ENCODE measurements at places on chromosomes 2 and 18.

- DNase-seq, result peak; percentile 98
Measured at GRCh38 chr18:62522504-62523254, at the start of gene ZCCHC2. ZCCHC2 (plus strand) TSS chr18:62523025; CDS start chr18:62523425, 400 bp downstream.

DNA sequence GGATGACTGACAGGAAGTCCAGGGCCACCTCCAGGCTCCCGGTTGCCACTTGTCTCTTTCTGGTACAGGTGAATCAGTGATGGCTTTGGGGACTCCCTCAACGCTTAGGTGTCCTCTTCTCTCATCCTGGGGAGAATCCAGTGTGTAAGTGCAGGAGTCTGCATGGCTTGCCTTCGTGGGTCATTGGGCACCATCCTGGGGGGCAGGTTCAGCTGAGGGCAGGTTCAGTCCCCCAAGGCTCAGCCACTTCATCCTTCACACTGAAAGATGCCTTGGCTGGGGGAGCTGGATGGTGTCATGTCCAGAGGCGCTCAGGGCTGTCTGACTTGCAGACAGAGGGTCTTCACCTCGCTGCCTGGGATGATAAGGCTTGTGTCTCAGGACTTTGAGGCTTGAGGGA lies 29.2 kb downstream of the SH3RF3 start:
- no peak for DNase-seq

DNA sequence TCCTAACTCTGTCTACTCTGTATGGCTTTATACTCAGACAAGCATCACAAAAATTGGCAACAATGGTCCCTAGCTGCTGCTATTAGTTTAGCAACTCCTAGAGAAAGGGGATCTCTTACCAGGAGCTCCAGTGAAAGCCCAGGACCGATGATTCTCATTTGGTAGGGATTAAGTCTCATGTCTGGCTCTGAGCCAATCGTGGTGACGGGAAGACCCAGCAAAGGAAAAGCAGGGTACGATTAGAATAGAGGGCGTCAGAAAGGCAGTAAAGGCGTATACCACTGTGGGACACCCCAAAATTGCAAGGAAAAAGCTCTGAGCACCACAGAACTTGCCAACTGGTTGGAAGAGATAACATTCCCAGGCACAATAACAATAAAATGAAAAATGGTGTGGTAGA lies 129.5 kb downstream of the MTCL1 start:
- DNase-seq, result no peak

DNA sequence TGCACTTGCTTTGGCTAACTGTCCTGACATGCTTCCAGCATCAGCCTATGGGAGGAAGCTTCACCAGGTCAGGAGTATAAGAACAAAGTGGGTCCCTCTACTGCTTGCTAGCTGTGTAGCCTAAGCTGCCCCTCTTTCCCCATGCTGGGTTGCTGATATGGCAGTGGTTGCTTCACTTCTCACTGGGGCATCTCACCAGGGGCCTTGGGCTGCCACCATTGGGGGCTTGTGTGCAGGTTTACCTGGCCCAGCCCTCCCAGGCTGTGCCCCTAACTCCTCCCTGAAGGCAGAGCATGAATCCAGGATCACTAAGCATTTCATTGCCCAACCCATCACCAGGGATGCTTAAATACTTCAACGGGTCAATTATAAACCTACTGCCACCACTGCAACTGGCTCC lies 817.1 kb upstream of the TMEFF2 start:
- DNase-seq, result no peak

GRCh38 chr2:61759718-61760117 lies 94.1 kb downstream of the FAM161A start:
- DNase-seq, result no peak
